Smooth muscle cell of the coronary artery (primary cell): ENCODE measurements at places on chromosomes 7 and 10. TPM values are rescaled to one million over a fixed set of nuclear protein-coding genes. Genes with fewer than 3 reads are reported as not detected.

Gene CPN1
- total RNA-seq, result not detected in 2 replicates

Gene SMKR1
- 1.1 TPM in 1 of 2 replicates, not detected in the other for total RNA-seq

Gene MYO1G
- total RNA-seq, result 0.08 TPM in 1 of 2 replicates, not detected in the other

Gene ARHGEF35
- 2.0 and 6.1 TPM in 2 replicates for total RNA-seq

Gene AGR3
- total RNA-seq, result not detected in 2 replicates

Gene RTKN2
- 0.23 and 6.8 TPM in 2 replicates for total RNA-seq

Gene DGKI
- total RNA-seq, result 1.4 and 2.9 TPM in 2 replicates

Gene OGDHL
- 0.12 and 2.0 TPM in 2 replicates for total RNA-seq

Gene EVX1
- not detected in 2 replicates for total RNA-seq

Gene C10orf53
- total RNA-seq, result not detected in 2 replicates

Gene ITPRIP
- 4.0 and 8.0 TPM in 2 replicates for total RNA-seq

Gene ZC3HAV1L
- total RNA-seq, result 4.6 TPM in 2 replicates

Gene VENTX
- not detected in 2 replicates for total RNA-seq

Gene CYP2C18
- not detected in 2 replicates for total RNA-seq

Gene ADAM8
- 0.60 and 2.0 TPM in 2 replicates for total RNA-seq

Gene CALML3
- not detected in 2 replicates for total RNA-seq

Gene ADK
- total RNA-seq, result 16.4 and 34.9 TPM in 2 replicates

Gene PHYHIPL
- total RNA-seq, result not detected in 2 replicates

Gene SHH
- total RNA-seq, result not detected in 2 replicates

Gene MAGI2
- 2.4 and 5.1 TPM in 2 replicates for total RNA-seq

Gene CAMK1D
- total RNA-seq, result 2.3 and 5.6 TPM in 2 replicates

Gene HYAL4
- total RNA-seq, result not detected in 2 replicates

Gene NAT16
- total RNA-seq, result not detected in 2 replicates

Gene SLC26A5
- total RNA-seq, result not detected in 2 replicates

Gene ECHDC3
- 4.5 and 5.1 TPM in 2 replicates for total RNA-seq

Gene MYL10
- total RNA-seq, result not detected in 2 replicates

Gene GPR37
- 0.30 TPM in 1 of 2 replicates, not detected in the other for total RNA-seq

Gene GHRHR
- total RNA-seq, result not detected in 2 replicates

Gene PRR15
- 0.59 and 14.2 TPM in 2 replicates for total RNA-seq

Gene AGR2
- total RNA-seq, result not detected in 2 replicates

Gene GARIN1A
- 0.53 and 0.82 TPM in 2 replicates for total RNA-seq

Gene FEZF1
- not detected in 2 replicates for total RNA-seq

Gene MUC3A
- not detected in 2 replicates for total RNA-seq

Gene SPDYE8
- not detected in 2 replicates for total RNA-seq

Gene PYROXD2
- total RNA-seq, result 7.3 and 16.7 TPM in 2 replicates

Gene LRCH4
- total RNA-seq, result 2.2 and 5.3 TPM in 2 replicates

Gene RGR
- not detected in 2 replicates for total RNA-seq

Gene PDE6C
- total RNA-seq, result not detected in 2 replicates

Gene HOXA3
- total RNA-seq, result not detected in 2 replicates

Gene ZNF467
- under 0.01 and 1.7 TPM in 2 replicates for total RNA-seq

Gene ATP5MK
- total RNA-seq, result 100 and 182 TPM in 2 replicates

Gene MEOX2
- under 0.01 and 1.5 TPM in 2 replicates for total RNA-seq

Gene PDE1C
- total RNA-seq, result 6.1 and 53.9 TPM in 2 replicates

Gene FOXI2
- not detected in 2 replicates for total RNA-seq

Gene AFAP1L2
- total RNA-seq, result 0.08 and 0.47 TPM in 2 replicates

Gene COL17A1
- total RNA-seq, result 0.23 and 0.45 TPM in 2 replicates

Gene CCM2
- 61.2 and 70.1 TPM in 2 replicates for total RNA-seq

Gene SFR1
- total RNA-seq, result 1.2 and 4.4 TPM in 2 replicates

Gene MEPCE
- total RNA-seq, result 18.1 and 22.9 TPM in 2 replicates

Gene DEPP1
- 49.1 and 50.4 TPM in 2 replicates for total RNA-seq

Gene PPP1R9A
- total RNA-seq, result 0.12 and 0.38 TPM in 2 replicates

Gene NEBL
- total RNA-seq, result 0.12 and 0.90 TPM in 2 replicates
